SW480 (cell line): ENCODE measurements at places on chromosomes 1 and 21.
A peak's percentile ranks its signal among the peaks of the same experiment; 100 is the strongest.

DNA sequence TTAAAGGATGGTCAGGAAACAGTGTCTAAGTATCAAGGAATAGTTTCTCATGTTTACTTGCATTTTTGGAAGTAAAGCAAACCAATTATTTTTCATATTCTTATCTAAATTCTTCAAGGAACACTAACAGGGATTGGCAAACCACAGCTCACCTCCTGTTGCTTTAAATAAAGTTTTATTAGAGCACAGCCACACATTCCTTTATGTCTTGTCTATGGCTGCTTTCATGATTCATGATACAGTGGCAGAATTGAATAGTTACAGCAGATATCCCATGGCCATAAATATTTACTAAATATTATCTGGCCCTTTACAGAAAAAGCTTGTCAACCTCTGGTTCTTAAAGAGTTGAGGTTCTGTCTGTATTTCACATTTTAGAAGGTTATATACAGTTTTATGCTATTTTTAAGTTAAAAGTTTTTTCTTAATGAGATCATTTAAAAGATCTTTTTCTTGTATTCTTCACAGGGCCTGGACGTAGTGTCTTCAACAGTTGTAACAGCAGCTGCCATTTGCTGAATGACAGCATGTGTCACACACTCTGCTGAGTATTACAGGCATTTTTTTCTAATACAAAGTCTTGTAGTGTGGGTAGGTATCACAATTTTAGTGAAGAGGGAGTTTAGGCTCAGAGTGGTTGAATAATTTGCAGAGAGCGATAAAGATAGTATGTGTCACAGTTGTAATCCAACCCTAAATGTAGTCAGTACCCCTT, 2.6 kb downstream of the ZNF691 start:
- DNase-seq: no peak

DNA sequence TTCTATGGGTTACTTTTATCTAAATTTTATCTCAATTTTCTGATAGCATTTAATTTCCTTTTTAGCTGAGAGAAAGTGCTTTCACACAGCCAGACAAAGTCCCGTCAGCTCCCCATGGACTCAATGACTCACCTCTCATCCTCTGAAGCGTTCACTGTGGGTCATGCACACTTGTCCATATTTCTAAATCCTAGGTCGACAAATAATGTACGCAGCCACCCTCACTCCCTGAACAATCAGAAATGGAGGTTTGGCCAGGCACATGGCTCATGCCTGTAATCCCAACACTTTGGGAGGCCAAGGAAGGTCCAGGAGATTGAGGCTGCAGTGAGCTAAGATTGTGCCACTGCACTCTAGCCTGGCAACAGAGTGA, 42.4 kb upstream of the COA6 start:
- DNase-seq: no peak

DNA sequence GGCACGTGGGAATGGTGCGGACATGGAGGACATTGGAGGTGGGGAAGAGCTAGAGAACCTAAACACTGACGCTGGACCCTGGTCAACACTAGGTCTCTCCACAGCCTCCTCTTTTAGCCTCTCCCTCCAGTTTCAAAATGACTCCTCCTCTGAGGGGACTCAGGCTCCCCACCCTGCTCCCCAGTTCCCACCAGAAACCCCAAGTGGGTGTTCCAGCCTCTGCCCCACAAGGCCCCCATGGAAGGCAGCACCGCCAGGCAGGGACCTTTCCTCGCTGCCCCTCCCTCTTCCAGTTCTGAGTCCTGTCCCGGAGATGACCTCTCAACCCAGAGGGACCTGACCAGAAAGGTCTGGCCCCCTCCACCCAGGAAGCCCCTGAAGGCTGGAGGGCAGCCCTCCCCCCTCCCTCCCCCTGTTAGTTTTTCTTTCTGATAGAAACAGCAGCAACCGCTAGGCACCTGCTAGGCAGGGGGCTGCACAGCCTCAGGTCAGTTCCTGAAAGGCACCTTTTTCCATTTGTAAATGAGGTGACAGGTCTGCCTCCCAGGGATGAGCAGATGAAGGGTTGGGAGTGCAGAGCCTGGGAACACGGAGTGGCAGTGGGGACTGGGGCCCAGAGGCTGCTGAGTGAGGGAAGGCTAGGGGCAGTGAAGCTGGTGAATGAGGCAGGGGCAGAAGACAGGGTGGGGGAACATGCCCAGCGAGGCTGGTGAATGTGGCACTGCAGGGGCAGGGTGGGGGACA, 9.3 kb upstream of the ITGB2 start:
- no peak for DNase-seq

DNA sequence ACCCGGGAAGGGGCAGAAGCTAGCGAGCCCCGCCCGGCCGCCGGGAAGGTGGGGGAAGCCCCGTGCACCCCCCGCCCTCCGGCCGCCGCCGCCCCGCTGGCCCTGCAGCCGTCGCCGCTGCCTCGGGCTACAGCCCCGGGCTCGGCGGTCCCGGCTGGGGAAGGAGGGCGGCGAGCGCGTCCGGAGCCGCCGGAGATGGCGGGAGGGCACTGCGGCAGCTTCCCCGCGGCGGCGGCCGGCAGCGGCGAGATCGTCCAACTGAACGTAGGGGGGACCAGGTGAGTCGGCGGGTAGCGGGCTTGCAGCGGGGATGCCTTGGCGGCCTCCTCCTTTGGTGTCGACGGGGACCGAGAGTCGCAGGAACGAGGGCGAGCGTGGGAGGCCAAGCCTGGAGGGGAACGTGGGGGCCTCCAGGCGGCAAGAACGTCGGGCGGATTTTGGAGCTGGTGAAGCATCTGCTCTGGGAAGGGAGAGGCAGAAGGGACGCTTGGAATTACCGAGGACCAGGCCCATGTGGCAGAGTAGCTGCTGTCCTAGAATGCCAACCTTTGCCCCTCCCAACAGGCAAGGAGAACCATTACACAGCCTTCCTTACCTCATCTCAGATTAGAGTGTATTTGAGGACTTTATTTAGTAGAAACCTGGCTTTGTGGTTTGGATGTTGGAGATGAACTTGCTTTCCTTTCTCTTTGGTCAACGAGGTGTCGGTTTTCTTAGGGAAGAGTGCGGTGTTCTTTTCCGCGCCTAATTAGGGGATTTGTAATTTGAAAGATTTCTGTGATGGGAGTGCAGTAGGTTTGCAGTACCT, 591 bp downstream of the KCTD3 start:
- peak; percentile 88 for DNase-seq

- no peak for DNase-seq
Measured at GRCh38 chr1:22846458-22846857, 126.2 kb downstream of the LACTBL1 start.

DNA sequence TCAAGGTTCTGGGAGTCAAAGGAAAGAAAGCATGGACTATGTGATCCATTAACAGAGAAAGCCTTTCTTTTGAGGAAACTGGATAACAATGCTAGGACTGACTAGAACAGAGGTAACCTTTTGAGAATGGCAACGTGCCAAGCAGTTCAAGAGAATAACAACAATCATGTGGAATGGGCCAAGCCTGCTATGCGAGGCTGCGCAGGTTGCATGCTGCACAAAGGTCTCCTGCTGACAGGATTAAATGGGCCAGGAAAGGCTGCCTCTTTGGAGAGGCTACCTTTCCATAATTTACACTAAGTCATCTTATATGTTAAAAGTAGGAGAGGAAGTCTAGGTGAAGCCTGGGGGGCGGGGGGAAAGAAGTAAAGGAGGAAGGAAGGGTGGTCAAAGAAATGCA, 5.8 kb downstream of the PCNX2 start:
- no peak for DNase-seq

DNA sequence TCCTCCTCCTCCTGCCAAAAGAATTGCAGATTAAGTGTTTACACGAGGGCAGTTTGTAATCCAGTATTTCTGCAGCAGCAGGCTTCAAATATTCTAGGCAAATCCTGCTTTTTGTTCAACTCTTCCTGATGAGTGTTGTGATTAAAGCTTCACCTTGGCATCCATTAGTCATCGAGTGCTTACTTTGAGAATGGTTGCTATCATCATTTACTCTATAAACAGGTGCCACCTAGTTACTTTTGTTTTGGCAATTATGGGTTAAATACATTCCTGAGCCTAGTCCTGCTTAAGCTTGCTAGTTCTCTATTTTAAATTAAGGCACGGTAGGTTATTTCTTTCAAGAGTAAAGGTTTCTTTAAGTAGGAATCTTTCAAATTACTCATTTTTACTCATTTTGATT, 20.3 kb downstream of the PDC start:
- DNase-seq: peak; percentile 4
